ENCODE measurements at places on chromosomes 16 and 17. TPM values are rescaled to one million over a fixed set of nuclear protein-coding genes. Genes with fewer than 3 reads are reported as not detected.

DNA sequence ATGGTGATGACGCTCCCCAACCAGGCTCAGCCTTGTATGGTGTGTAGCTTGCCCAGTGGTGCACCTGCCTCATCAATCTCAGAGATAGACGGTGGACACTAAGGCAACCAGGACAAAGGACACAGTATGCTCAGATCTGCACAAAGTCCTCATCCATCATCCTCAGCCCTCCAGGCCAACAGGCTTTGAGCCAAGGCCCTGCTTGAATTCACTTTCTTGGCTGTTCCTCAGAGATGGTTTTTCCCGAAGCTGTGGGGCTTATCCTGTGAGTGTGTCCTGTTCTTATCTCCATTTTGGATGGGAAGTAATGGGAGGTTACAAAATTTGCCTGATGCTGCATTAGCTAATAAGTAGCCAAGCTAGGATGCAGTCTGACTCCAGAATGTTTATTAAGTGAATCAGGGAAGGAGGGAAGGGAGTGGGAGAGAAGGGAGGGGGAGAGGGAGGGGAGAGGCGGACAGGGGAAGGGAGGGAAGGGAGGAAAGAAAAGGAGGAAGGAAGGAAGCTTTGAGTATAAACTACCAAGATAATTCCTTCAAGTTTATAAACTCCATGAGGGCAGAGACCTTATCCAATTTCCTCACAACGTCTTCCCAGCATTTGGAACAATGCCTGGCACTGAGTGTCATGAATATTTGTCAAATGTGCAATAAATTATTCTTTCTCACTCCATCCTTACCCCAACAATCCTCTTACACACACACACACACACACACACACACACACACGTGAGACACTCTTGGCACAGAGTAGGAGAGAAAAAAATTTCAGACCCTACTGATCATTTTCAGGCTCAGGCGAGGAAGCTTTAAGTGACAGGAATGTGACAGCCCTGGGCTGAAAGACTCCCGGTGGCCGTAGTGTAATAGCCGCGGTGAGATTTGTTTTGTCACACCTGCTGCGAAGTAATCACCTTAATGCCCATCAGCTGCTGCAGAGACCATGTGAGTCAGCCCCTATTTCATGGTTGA is 84.3 kb downstream of the BMERB1 start:
- DNase-seq: peak; percentile 85

DNA sequence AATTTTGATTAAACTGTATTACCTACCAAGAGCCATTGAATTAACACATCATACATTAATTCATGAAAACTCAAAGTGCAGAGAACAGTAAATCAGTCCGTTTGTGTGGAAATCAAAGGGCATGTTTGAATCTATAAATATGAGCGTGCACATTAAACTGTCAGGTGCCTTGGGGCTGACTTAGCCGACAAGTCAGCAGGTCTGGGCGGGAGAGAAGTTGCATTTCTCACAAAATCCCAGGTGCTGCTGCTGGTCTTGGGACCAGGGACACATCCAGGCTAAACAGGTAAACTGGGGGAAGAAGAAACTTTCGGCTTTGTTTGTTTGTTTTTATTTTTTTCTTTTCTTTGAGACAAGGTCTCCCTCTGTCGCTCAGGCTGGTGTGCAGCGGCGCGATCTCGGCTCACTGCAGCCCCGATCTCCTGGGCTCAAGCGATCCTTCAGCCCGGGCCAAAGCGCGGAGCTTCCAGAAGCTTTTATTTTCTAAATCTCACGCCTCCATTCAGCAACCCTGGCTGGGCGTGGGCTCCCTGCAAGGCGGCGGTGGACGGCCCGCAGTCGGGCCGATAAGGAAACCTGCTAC is 213.9 kb downstream of the MRTFB start:
- DNase-seq: peak; percentile 76

Gene KRTAP2-1
- not detected for total RNA-seq

DNA sequence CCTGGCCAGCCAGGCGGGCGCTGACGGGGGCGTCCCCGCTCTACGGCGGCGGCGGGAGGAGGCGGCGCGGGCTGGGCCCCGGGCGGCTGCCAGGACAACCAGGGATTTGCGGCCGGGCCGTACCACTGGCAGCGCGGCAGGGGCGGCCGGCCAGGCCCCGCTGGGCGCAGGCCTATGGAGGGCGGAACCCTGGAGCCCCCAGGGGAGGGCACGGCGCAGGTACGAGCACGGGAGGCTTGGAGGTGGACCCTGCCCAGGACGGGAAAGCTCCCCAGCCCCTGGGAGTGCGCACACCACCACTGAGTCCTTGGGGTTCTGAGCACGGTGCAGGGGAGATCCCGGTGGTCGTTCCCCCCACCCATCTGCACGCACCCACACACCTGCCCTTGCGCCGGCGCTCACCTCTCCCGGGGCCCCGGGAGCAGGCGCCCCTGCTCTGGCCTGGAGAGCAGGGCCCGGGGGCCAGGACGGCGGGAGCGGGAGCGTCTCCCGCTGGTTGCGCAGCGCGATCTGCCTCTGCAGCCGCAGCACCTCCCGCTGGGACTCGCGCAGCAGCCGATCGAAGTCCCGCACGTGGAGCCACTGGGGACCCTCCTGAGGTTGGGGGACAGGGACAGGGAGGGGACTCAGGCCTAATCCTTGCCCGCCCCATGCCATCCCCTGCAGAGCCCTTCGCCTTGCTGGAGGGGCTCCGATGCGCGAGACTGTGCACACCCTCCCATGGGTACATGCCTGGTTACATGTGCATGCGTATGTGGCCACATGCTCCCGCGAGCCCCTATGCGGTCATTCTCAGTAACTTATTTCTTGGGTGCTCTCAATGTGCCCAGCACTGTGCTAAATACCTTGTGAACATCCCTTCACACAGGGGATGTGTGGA is 3.9 kb downstream of the TSPOAP1 start:
- DNase-seq: no peak

GRCh38 chr17:55757659-55758058 is 6.8 kb downstream of the PCTP start:
- no peak for DNase-seq

Gene SLC6A4
- total RNA-seq: not detected

Gene HASPIN
- total RNA-seq: 11.8 TPM

DNA sequence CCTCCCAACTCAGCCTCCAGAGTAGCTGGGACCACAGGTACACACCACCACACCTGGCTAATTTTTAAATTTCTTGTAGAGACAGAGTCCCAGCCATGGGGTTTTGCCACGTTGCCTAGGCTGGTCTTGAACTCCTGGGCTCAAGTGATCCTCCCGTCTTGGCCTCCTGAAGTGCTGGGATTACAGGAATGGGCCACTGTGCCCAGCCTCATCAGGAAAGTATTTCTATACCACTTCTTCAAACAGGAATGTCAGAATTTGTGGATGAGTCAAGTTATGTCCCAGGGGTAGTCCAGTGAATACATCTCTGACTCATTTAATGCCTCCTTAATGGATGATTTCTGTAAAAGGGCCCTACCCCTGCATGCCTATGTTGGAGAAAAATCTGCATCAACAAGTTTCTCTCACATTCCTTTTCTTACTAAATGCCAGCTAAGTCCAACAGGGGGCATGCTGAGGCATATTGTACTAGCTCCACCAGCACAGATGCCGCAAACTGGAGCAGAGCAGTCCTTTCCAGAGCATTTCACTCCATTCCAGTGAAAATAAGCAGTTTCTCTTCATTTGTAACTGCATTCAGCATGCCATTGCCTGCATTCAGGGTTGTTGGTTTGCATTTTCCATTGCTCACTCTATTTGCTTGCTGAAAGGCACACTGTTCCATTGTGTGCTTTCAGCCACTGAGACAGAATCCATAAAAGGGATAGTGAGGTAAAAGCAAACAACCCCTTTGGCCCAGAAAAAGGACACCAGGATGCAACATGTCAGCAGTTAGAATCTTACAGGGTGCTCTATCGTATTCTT is 5.3 kb upstream of the CAVIN1 start:
- peak; percentile 85 for DNase-seq

DNA sequence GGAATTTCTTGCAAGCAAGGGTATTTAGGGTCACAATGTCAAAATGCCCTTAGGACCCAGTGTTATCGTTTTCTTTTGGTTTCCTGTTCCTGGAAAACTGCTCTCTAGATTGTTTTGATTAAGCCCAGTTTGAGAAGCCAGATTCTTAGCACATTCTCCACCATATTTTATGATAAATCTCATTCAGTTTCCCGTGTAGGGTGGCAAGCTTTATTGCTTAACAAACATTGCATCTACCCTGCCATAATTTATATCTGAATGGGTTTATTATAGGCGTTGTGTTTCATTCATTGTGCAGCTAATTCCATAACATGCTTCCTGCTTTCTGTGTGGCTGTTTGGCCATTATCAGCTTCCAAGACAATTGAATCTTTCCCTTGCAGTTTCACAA is 389.1 kb upstream of the DYNLRB2 start:
- peak; percentile 60 for DNase-seq

DNA sequence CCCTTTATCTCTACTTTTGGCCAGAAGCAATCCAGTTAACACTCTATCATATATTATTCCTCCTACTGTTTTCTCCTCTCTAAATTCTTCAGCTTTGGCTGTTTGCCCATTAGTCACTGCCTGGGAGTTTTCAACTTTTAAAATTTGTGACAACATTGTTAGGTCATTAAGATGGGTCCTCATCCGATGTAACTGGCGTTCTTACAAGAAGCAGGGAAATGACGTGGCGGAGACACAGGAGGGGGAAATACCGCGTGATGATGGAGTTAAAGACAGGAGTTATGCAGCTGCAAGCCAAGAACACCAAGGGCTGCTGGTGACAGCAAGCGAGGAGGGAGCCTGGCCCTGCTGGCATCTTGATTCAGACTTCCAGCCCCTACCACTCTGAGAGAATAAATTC is 34.8 kb upstream of the CPHXL start:
- DNase-seq: no peak

- DNase-seq: no peak
These were observed 2.3 kb upstream of the CDK3 start for GRCh38 chr17:75998327-75998795.

Gene MT4
- not detected for total RNA-seq

GRCh38 chr16:57185446-57185944 is 344 bp downstream of the PSME3IP1 start:
- DNase-seq: no peak

DNA sequence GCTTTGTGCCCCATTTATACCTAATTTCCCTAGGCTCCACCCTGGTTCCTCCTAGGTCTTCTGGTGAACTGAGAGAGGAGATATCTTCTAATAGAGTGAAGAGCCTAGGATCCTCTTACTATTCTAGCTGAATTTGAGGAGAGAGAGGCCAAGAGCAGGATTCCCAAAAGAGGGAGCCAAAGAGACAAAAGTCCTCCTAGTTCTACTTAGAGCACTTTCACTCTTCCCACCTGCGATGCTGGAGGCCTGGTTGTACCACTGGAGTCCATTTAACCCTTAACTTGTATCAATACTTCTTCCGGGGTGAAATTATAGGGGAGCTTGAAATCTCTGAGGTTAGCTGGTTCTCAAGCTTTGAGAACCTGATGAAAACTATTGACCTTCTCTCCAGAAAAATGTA is 3.4 kb upstream of the SSH2 start:
- DNase-seq: peak; percentile 24

Gene BIRC5
- 85.8 TPM for total RNA-seq

Gene AANAT
- not detected for total RNA-seq

- DNase-seq: no peak
These were observed 100.2 kb downstream of the WSCD1 start for GRCh38 chr17:6170349-6170748.

DNA sequence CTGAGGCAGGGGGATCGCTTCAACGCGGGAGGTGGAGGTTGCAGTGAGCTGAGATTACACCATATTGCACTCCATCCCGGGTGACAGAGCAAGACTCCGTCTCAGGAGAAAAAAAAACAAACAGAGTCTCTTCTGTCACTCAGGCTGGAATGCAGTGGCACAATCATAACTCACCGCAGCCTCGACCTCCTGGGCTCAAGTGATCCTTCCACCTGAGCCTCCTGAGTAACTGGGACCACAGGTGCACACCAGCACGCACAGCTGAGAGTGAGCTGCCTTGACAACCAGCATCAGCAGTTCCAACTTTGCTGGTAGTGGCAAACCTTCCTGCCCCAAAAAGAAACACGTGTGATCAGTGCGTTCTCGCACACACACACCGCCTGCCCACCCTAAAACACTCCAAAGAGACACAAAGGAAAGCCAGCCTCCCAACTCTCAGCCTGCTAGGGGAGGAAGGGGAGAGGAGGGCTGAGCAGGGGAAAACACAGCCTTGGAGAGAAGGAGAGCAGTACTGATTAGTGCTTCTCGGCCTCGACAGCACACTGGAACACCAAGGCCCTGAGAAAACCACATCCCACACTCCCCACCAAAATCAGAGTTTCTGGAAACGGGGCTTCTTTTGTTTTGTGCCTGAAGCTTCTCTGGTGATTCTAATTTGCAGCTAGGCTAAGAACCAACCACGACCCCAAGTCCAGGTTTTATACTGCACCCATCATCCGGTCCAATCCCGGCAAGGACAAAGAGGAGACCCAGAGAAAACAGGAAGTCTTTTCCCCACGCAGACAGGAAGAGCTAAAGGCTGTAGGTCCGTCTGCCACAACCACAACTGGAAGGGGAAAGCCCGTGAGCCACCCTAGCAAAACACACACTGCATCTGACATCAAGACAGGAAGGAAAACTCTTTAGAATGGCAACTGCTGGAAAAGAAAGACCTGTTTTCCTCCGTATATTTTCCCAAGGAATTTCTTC is 28.8 kb downstream of the ZCCHC14 start:
- DNase-seq: peak; percentile 96

Gene PALB2
- 11.8 TPM for total RNA-seq

GRCh38 chr17:75654176-75654575 is 12.8 kb downstream of the RECQL5 start:
- peak; percentile 45 for DNase-seq

GRCh38 chr16:55222486-55222885 is 101.5 kb upstream of the IRX6 start:
- no peak for DNase-seq

DNA sequence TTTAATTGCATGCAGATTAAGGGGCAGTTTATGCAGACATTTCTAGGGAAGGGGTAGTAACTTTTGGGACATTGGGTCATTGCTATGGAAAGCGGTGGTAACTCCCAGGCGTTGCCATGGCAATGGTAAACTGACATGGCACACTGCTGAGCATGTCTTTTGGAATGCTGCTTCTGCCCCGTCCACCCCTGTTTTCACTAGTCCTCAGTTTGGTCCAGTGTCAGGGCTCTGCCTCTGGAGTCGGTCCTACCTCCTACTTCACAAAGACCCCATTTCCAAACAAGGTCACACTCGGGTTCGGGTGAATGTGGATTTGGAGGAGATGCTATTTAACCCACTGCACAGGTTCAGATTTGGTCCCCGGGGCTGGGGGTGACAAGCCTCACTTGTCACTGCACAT is 2.9 kb downstream of the IL34 start:
- DNase-seq: no peak

DNA sequence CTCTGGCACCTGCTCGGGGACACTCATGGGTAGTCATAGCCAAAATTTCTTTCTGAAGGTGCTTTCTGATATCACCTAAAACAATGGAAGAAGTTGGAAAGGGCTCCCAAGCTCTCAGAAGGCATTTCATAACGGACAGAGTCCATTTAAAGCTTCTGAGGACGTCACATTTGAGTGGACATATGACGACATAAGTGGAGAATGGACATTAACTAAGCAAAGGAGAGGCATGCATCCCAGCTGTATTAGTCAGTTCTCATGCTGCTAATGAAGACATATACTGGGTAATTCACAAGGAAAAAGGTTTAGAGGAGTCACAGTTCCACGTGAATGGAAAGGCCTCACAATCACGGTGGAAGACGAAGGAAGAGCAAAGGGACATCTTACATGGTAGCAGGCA is 260.2 kb upstream of the DYNLRB2 start:
- no peak for DNase-seq

Measured in endothelial cell of umbilical vein (primary cell).